ENCODE measurements at places on chromosomes 2 and 18. TPM values are rescaled to one million over a fixed set of nuclear protein-coding genes. Genes with fewer than 3 reads are reported as not detected.

DNA sequence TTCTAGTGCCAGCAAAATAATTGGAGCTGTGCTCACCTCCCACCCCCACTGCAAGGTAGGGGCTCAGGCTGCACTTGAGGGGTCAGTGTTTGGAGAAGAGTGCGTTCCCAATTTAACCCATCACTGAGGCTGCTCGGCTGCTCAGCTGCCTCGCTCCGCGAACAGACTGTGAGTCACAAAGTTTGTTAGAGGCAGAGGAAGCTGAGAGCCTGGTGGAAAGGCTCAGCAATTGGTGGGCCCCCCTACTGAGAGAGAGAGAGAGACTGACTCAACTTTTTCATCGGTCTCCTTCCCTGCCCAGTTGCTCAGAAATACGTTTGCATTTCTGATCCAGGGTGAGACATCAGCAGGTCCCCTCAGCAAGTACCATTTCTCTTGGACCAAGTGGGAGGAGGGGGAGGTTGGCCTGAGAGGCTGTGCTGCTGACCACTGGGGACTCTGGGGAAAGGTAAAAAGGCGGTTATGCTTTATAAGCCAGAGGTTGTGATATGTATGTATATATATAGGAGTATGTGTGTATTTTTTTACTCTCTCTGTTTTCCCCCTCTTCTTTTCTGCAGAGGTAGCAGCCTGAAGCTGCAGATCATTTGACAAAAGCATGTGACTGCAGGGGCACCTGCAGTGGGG, 1.5 kb downstream of the EFR3B start:
- peak; percentile 80 for DNase-seq

GNLY gene
- 52.6 TPM for total RNA-seq

AGXT gene
- not detected for total RNA-seq

PTPRN gene
- total RNA-seq, result 1.1 TPM

LYPD1 gene
- total RNA-seq, result not detected

- peak; percentile 45 for DNase-seq
Measured at GRCh38 chr2:172962824-172963223, 112.8 kb upstream of the MAP3K20 start.

SS18 gene
- 38.2 TPM for total RNA-seq

LIPG gene
- 0.27 TPM for total RNA-seq

- no peak for DNase-seq
Measured at GRCh38 chr2:232288489-232289030, 90.0 kb upstream of the ALPP start.

DNA sequence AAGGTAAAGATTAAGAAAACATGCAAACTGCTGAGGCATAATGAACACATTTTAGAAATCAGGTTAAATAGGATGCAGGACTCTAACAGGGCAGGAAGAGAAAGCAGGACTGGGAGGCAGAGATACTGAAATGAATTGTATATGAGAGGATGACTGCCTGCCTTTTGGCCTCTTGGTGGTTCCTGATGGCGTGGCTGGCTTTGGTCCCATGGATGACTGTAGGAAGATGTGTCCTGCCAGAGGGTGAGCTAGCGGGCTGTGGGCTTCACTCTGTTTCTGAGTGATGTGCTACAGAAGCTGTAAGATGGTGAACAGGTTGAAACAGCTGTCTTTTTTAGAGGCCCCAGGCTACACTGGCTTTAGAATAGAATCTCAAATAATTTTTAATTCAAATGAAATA, 517.0 kb downstream of the SLC4A3 start:
- DNase-seq, result no peak

DNA sequence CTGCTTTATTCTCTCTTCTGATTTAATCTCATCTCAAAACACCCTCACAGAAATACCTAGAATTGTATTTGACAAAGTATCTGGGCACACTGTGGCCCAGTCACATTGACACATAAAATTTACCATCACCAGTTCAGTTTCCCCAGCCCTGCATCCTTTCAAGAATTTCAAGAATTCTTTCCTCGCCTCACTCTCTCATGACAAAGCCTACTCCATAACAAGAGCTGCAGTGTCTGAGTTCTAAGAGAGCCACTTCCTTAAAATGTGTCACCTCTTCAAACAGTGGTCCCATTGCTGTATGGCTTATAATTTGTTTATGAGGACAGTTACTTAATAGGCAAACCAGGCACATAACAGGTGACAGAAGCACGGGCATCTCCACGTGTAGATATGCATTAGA, 90.9 kb upstream of the STK39 start:
- no peak for DNase-seq

PROKR1 gene
- not detected for total RNA-seq

MARCO gene
- total RNA-seq, result not detected

APCDD1 gene
- not detected for total RNA-seq

GRCh38 chr2:241895427-241895711, 25.8 kb downstream of the RTP5 start:
- DNase-seq, result no peak
